Breast epithelium (tissue), 4 donors: ENCODE measurements at places on chromosomes 7 and 10. TPM values are rescaled to one million over a fixed set of nuclear protein-coding genes. Genes with fewer than 3 reads are reported as not detected.

The ARHGEF5 gene
- total RNA-seq = 31.8 TPM

The KMT2C gene
- 112 TPM for total RNA-seq

The GIMAP1 gene
- total RNA-seq = 3.5 TPM

The MRLN gene
- not detected for total RNA-seq

The PLXDC2 gene
- 101 TPM for total RNA-seq

The PODXL gene
- 33.1 TPM for total RNA-seq

The CALHM3 gene
- not detected for total RNA-seq

The TCAF2 gene
- 4.6 TPM for total RNA-seq

The GIMAP7 gene
- 15.7 TPM for total RNA-seq

The PNLIPRP2 gene
- not detected for total RNA-seq

The NKX1-2 gene
- total RNA-seq = 0.73 TPM

The FAM53B gene
- total RNA-seq = 22.8 TPM

The TEX47 gene
- total RNA-seq = not detected

The FKBP14 gene
- total RNA-seq = 3.8 TPM

The CDC14C gene
- total RNA-seq = not detected

The EPDR1 gene
- 8.2 TPM for total RNA-seq

The RBM20 gene
- total RNA-seq = 0.48 TPM

The ZNF33B gene
- 13.8 TPM for total RNA-seq

The WNT2 gene
- 2.4 TPM for total RNA-seq

The DENND2A gene
- 7.6 TPM for total RNA-seq

The PROSER2 gene
- 8.5 TPM for total RNA-seq

The IFIT1B gene
- not detected for total RNA-seq

The GRIFIN gene
- not detected for total RNA-seq

The CCDC172 gene
- total RNA-seq = not detected

The SLC26A5 gene
- total RNA-seq = 1.0 TPM

The ENO4 gene
- 0.66 TPM for total RNA-seq

The CACNA2D1 gene
- total RNA-seq = 79.4 TPM

The CALHM1 gene
- not detected for total RNA-seq

The OR2A1 gene
- 0.33 TPM for total RNA-seq

The TRIP6 gene
- 62.8 TPM for total RNA-seq

The H2BK1 gene
- not detected for total RNA-seq

The SPDYE6 gene
- total RNA-seq = 0.33 TPM

The TPK1 gene
- total RNA-seq = 7.9 TPM

The PNLIPRP3 gene
- total RNA-seq = 0.66 TPM

The HOXA4 gene
- 2.8 TPM for total RNA-seq

The IGF2BP3 gene
- 0.59 TPM for total RNA-seq

The PPP1R17 gene
- total RNA-seq = not detected

The MET gene
- total RNA-seq = 85.6 TPM

The DNAJB9 gene
- total RNA-seq = 36.3 TPM

The COL1A2 gene
- total RNA-seq = 94.5 TPM

The ZNF485 gene
- total RNA-seq = 4.5 TPM

The SOSTDC1 gene
- 2.6 TPM for total RNA-seq

The CALML5 gene
- 31.1 TPM for total RNA-seq

The POLR3A gene
- total RNA-seq = 10.1 TPM
